ENCODE measurements at places on chromosomes 1 and 21.

GRCh38 chr1:98389809-98390208 lies 271.7 kb upstream of the SNX7 start:
- DNase-seq = no peak

DNA sequence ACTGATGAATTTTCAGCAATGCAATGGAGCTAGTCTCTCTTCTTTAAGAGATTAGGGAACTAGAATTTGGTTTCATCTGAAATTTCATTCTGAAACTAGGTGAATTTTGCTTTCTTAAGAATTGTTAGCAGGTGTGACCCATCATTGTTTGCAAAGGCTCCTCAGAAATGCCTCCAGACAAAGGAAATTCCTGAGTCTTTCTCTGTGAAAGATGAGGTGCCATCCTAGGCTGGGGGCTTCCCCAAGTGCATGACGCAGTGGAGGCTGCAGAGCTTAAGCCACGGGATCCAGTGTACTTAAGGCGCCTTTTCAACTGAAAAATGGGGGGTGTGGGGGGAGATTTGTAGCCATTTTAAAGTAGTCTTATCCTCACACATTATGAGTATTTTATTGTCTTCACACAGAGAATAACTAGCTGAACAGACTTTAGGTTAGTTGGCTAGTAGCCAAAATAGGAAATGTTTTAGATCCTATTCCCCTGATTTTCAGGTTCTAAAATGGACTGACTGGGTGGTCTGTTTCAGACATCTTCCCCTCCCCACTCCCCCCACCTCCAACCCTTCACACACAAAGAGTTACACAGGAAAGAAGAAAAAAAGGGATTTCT lies 202.0 kb downstream of the NFIA start:
- peak; percentile 3 for DNase-seq

GRCh38 chr1:64569411-64569810 lies 99.5 kb downstream of the CACHD1 start:
- no peak for DNase-seq

GRCh38 chr1:153633161-153633753 lies 609 bp upstream of the CHTOP start:
- peak; percentile 78 for DNase-seq

GRCh38 chr1:242000434-242000833 lies 1.5 kb upstream of the MAP1LC3C start:
- DNase-seq = no peak

DNA sequence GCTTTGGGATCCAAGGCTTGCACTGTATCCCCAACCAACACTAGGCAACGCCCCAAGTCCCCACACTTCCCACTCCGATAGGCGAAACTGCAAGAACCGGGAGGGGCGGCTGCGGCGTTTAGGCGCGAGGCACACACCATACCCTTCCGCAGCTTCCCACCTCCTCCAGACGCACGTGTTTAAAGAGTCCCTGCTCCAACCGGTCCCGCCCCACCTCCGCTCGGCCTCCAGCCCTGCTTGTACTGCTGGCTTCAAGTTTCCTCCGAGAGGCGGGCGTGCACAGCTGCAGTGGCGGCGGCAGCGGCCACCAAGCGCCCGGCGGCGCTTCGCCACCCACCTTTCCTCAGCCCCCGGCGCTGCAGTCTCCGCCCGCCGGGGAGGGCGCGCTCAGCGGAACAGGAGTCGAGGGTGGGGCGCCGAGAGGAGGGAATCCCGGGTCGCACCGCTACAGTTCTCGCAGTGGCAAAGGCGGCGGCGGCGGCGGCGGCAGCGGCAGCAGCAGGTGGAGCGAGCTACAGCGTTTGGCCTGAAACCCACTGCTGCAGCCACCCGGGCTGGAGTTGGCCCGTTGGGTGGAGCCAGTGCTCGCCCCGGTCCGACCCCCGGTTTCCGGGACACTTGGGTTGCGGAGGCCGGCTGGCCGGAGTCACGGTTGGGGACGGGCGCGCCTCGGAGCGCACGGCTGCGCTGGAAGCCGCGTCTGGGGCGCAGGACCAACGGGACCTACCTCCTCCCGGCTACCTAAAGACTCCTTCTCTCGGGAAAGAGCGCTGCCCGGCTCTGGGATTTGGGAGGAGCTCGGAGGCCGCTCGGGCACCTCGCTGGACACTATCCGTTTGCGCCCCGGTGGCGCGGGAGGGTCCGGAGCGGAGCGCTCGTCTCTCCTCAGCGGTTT lies at the start of gene CNIH3:
Gene CNIH3, plus strand, starts transcription at position 457 of the 895 bp plus-strand sequence. CDS start 858 bp downstream, outside the sequence.
- peak; percentile 7 for DNase-seq

- no peak for DNase-seq
Observed at GRCh38 chr1:184533049-184533448, 146.2 kb downstream of the C1orf21 start.

DNA sequence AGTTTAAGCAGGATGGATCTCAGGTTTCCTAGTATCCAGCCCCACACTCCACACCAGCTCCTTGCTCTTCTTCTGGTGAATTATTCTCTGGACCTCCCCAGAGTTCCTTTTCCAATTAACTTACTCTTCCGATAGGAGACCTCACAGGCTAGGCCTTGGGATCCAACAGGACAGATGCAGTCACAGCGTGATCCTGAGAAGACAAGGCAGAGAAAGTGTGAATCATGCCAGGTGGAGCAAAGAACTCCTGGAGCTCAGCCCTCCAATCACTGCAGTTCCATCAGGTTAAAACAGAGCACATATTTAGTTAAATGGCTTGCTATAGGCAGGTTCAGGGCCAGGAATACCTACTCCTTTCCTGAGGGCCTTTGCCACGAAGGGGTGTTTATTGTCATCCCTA lies 34.1 kb downstream of the C8B start:
- DNase-seq = no peak

DNA sequence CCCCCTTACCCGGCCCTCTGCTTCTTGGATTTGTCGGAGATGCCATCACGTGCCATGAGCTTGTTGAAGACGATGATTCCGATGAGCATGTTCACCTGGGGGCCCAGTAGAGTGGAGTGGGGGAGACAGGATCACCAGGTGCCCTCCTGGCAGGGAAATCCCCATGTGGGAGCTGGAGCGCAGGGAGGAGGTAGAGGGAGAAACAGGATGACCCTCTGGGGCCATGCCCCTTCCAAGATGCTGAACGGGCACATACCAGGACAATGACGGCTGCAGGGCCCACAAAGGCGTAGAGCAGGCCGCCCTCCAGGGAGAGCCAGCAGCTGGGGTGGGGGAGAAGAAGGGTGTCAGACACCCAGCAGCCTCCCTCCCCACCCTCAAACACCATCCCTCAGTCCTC lies 28.6 kb downstream of the ADGRB2 start:
- no peak for DNase-seq

DNA sequence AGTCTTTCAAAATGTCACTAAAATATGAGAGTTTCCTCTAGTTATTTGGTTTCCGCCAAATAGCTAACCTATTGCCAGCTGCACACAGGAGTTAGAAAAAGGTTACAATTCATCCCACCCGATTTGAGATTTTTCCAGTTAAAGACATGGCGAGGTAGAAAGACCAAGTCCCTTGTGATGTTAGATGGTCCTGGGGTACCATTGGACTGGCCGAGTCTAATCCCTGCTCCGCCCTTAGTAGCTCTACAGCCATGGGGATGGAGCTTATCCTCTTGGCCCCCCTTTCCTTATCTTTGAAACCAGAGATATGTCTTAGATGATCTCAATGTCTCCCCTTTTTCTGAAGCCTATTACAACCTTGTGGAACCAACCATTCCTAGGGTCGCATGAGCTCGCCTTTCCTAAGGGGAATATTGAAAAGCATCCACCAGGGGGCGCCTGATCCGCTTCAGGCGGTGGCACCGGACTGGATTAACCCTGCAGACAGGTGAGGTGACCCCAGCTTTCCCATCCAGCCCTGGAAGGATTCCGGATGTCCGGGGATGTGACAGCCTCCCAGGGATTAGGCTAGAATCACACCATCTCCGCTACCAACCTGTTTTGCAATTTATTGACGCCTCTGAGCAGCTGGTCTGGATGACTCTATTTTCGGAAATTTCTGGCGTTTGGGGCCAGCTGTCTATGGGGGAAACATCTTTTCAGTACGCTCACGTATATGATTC lies 68.3 kb upstream of the SIM2 start:
- peak; percentile 39 for DNase-seq

GRCh38 chr1:89876463-89876862 lies 55.6 kb downstream of the LRRC8D start:
- DNase-seq = no peak

DNA sequence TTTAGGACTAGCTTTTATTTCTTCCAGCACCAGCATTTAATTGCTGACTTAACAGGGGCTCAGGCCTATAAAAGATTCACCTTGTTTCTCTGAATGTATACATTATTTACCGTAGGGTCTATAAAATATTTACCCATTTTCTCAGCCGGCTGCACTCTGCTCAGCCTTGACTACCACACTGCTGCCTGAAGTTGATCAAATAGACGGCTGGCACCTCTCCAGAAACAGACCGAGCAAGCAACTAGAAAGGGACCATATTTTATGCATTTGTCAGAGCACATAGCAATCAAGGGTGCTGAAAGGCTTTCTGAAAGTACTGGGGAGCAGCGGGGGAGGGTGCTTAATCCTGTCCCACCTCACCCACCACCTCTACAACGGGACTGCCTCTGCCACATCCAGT lies 64.7 kb upstream of the FGGY start:
- DNase-seq = peak; percentile 88
